ENCODE measurements at places on chromosomes 13 and 19. TPM values are rescaled to one million over a fixed set of nuclear protein-coding genes. Genes with fewer than 3 reads are reported as not detected.

The CDKN2D gene
- 7.7 TPM for total RNA-seq

The KDELR1 gene
- 48.9 TPM for total RNA-seq

The ALDH16A1 gene
- total RNA-seq: 21.6 TPM

The DCLK1 gene
- total RNA-seq: 2.8 TPM

The ZNF583 gene
- 4.4 TPM for total RNA-seq

The SPACA4 gene
- total RNA-seq: not detected

Measured in bronchial smooth muscle cell (primary cell).